ENCODE measurements at places on chromosomes 5 and 9.

DNA sequence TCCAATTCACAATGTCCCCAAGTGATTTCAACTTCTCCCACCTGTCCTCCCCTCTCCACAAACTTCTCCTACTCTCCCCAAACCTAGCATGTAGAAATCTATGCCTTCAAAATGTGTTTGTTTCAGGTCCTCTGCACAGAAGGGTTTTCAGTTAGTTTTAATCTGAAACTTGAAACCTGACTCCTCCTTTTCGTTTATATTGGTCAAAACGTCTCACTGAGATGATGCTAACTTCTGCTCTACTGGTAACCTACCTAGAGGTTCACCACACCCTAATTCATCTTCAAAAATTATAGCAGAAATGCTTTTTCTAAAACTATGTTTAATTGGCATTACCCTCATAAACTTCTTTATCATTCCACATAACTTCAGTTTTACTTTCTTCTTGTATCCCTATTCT lies 401.8 kb upstream of the ADAMTS16 start:
- DNase-seq: no peak

DNA sequence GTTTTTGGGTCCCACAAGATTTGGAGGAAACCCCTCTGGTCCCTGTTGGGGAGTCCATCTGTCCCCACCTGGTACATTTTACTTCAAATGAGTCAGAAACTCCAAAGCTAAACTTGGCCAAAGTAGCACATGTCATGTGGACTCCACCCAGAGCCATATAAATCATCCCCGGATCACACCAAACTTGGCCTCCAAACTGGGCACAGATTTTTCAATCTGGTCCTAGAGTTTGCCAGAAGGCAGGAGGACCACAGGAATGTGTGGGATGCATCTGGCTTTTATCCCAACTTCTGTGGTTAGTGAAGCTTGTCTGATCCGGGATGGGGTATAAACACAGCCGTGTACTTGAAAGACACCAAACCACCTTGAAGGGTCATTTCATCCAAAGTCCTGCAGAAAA lies 66.3 kb downstream of the MAT2B start:
- no peak for DNase-seq

DNA sequence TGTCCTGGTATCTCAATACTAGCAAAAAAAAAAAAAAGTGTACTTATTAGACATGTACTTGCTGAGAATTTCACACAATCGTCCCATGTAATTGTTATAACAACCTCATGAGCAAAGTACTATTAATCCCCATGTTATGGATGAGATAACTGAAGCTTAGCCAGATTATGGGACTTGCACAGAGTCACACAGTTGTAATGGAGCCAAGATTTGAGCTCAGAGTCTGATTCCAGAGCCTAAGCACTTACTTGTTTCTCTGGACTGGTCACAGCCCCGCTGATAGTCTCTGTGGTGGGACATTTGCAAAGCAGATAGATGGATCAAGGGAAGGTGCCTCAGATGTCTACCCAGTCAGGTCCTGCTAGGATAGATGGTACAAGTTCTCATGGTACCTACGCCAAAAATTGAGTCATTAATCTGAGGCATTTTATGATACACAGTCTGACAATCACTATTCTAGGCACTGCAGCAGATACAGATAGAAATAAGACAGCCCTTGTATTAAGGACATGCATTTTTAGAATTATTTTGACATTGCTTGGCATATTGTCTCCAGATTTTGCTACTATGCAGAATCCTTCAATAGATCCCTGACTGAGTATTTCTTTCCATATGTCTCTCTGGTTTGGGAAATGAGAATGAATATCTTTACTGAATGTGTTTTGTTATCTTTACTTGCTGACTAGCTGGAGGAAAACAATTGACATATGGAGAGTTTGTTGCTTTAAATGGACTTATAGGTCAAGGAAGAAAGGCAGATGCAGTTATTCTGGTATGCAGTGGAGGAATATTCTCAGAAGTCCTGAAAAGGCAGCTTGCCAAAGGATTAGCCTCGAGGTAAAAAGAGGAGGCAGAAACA lies 149.5 kb downstream of the ADAMTSL1 start:
- no peak for DNase-seq

GRCh38 chr5:39368116-39368515 lies 3.8 kb upstream of the C9 start:
- no peak for DNase-seq

GRCh38 chr5:131505237-131505908 lies 129.7 kb downstream of the RAPGEF6 start:
- DNase-seq: no peak

GRCh38 chr9:36862206-36863145 lies 171.6 kb downstream of the PAX5 start:
- no peak for DNase-seq

- DNase-seq: no peak
Observed at GRCh38 chr9:136482046-136482792, 621 bp downstream of the SEC16A start.

DNA sequence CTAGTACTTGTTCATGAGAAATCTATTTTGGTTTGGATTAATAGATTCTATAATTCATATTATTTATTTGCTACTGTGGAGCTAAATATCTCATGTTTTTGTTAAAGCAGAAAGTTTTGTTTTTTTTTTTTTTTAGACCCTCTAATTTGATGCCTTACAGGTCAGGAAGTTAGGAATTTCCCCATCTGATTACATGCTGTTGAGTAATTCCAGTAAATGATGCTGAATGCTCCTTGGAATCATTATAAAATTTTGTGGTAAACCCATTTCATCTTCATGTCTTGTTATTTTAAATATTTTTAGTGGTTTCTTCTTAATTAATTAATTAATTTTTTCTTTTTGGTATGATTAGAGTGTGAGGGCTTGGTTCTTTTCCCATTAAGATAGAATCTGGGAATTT lies 35.6 kb downstream of the NNT start:
- no peak for DNase-seq

GRCh38 chr5:54637654-54638053 lies 120.1 kb downstream of the SNX18 start:
- DNase-seq: no peak
